ENCODE measurements at places on chromosomes 1 and 21.

DNA sequence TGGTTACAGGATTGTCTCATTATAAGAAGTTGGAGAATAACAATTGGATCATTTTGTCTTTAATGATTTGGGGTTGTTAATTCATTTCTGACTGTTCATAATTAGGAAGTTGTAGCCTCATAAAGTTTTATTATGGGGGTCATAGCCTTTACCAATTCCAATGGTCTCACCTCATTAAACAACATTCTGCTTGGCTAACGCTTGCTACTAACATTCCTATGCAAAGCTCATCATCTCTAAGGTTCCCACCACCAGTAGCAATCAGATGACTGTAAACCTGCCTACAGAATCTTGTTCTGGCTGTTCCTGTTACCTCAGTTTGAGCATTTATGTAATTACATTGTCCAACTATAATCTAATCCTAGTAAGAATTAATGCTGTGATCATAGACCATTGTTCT is 60.2 kb downstream of the ODF2L start:
- no peak for DNase-seq

GRCh38 chr1:35535243-35535642 is 22.0 kb downstream of the KIAA0319L start:
- no peak for DNase-seq

DNA sequence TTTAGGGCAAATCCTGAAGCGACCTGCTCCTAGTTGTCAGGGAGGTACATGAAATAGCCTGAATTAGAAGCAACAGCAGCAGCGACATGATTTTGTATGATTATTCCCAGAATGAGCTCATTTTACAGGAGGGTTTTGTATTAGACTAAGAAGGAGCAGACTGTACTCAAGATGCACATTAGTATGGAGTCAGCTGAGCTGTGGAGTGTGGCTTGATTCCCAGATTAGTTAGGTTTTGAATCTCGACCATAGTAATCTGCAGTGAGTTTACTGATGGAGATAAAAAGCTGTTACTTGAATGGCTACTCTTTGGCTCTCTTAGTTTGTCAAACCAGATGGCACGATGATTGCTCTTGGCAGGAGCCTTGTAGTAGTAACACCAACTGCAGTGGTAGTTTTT is 143.1 kb downstream of the PHTF1 start:
- DNase-seq = no peak

DNA sequence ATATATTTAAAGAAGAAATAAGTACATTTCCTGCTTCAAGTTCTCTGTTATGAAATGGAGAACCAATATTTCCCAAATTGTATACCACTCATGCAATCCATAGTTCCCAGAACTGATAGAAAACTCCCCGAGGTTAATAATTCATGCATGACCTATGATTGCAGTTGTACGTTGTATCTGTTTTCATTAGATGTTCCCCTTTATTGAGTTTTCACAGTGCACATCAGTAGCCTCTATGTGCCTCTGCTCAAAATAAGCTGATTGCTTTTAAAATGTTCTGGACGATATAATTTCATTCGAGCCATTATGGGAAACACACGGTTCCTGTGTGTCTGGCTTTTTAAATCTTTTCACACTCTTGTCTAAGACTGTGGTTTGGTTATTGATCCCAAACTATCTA is 253.1 kb upstream of the KIAA0040 start:
- no peak for DNase-seq

GRCh38 chr1:113990530-113990929 is 11.3 kb downstream of the OLFML3 start:
- DNase-seq = no peak

DNA sequence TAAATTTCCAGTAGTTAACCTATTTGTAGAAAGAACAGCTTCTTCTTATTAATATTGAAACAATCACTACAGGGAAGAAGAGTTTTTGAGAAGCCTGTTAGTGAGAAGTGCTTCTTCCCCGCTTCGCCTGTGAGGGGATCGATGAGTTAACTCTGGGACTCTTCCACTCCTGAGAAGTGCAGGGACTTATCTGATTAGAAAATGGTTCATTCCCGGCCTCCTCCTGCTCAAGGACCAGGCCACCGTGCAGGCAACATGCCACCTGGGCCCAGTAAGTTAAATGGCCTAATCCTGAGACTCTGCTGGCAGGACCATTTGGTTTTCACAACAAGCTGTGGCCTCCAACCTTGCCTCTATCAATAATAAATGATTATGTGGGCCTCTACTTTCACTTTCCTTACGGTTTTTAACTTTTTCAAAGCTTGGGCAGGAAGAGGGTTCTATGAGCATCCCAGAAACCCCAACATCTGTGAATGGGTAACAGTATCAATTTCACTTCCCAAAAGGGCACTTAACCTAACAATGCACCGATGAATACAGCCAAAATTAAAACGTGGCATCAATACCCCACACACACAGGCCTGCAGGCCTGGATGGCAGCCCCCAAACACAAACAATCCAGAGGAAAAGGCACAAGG is 33.1 kb downstream of the SIPA1L2 start:
- no peak for DNase-seq

- no peak for DNase-seq
Measured at GRCh38 chr1:9912264-9912936, 2.3 kb upstream of the CTNNBIP1 start.

GRCh38 chr1:56334047-56334446 is 245.3 kb downstream of the PLPP3 start:
- DNase-seq = no peak

DNA sequence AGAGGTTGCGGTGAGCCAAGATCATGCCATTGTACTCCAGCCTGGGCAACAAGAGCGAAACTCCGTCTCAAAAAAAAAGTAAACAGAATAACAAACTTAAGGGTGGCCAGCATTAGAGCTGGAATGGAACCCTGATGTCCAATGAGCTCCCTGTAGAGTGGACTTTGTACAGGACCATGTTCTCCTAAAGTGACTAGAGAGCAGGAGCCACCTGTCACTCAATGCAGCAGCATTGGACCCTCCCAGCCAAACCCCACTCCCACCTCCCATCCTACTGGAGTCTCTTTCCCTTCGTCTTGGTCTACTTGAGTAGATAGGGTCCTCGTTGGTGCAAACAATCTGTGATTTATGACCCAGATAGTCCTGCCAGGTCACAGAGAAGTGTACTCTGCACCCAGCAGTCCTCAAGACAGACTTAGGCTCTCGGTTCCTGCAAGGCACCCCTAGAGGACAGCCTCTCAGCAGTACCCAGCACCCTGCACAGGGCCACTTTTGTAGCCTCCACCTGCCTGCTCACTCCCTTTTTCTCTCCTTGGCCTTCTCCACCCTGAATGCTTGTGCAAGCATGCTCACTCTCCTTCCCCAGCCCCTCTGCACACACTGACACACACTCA is 69.2 kb upstream of the ZNF281 start:
- no peak for DNase-seq
